HFFc6 (cell line): ENCODE measurements at places on chromosomes 4 and X.

DNA sequence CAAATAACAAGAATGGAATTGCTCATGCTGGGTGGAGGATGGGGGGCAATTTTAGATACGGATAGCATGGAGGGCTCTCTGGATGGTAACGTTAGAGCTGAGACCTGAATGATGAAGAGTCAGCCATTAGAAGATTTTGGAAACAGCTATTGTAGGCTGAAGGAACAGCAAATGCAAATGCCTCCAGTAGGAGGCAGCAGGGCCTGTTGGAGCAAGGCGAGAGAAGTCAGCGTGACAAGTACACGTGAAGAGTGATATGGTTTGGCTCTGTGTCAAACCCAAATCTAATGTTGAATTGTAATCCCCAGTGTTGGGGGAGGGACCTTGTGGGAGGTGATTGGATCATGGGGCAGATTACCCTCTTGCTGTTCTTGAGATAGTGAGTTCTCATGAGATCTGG lies 59.3 kb upstream of the SOD3 start:
- DNase-seq = peak; percentile 22

- peak; percentile 74 for DNase-seq
These were observed 46.1 kb upstream of the VEGFC start for GRCh38 chr4:176838601-176839433.

GRCh38 chr4:118842055-118842454 lies 6.1 kb upstream of the SEC24D start:
- peak; percentile 31 for DNase-seq

- DNase-seq = no peak
These were observed 136.4 kb downstream of the HHIP start for GRCh38 chr4:144782345-144782744.

GRCh38 chr4:576991-577498 lies 950 bp upstream of the TMEM271 start:
- DNase-seq = no peak

GRCh38 chrX:154487518-154488290 lies 1.3 kb upstream of the UBL4A start:
- DNase-seq = no peak

GRCh38 chr4:1746265-1746691 lies 25.0 kb downstream of the TACC3 start:
- DNase-seq = peak; percentile 65

- peak; percentile 34 for DNase-seq
These were observed 2.2 kb upstream of the CLDN2 start for GRCh38 chrX:106917830-106918500.
